Esophagus squamous epithelium (tissue), 5 donors: ENCODE measurements at places on chromosomes 7 and 10.

- H3K4me1 ChIP-seq = no peaks in the 10 kb centered on the region
- H3K36me3 ChIP-seq = no peaks in the 10 kb centered on the region
- DNase-seq = no peak
- no peak overlapping the region for H3K27ac ChIP-seq
- H3K27me3 ChIP-seq = no peaks in the 10 kb centered on the region
- H3K4me3 ChIP-seq = no peak overlapping the region
These were observed 177.9 kb downstream of the RNF133 start for GRCh38 chr7:122520971-122521555.

- no peaks in the 10 kb centered on the region for H3K27me3 ChIP-seq
- no peak for DNase-seq
These were observed 20.1 kb downstream of the IFIT3 start for GRCh38 chr10:89347701-89348457.

DNA sequence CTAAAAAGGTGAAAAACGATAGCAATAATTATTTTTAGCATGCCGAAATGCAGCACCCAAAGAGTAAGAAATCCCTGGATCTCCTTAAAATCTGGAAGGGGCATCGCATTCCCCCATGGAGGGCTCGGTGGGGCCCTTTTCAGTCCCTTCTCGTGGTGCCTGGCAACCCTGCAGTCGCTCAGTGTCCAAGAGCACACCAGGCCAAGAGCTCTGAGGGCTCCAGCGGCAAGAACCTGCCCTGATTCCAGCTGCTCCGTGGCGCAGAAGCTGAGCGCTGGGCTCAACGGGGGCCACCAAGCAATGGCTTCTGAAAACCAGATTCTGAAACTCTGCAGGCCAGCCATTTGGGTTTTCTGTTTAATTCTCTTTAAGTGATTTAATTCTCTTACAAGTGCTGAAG is 131.2 kb downstream of the PRKAG2 start:
- H3K36me3 ChIP-seq = peaks cover 13% of the 10 kb centered on the region
- DNase-seq = no peak
- H3K27ac ChIP-seq = no peak overlapping the region
- H3K27me3 ChIP-seq = no peaks in the 10 kb centered on the region

- no peak for DNase-seq
- no peaks in the 10 kb centered on the region for H3K36me3 ChIP-seq
- H3K27me3 ChIP-seq = no peaks in the 10 kb centered on the region
- peaks cover 13% of the 10 kb centered on the region for H3K4me1 ChIP-seq
These were observed 178.3 kb upstream of the ZMIZ1 start for GRCh38 chr10:78890506-78890905.

GRCh38 chr10:118594392-118595063 is 920 bp downstream of the PRLHR start:
- H3K27me3 ChIP-seq = peaks cover 26% of the 10 kb centered on the region
- H3K4me1 ChIP-seq = peaks cover 12% of the 10 kb centered on the region
- no peaks in the 10 kb centered on the region for H3K36me3 ChIP-seq
- DNase-seq = no peak

DNA sequence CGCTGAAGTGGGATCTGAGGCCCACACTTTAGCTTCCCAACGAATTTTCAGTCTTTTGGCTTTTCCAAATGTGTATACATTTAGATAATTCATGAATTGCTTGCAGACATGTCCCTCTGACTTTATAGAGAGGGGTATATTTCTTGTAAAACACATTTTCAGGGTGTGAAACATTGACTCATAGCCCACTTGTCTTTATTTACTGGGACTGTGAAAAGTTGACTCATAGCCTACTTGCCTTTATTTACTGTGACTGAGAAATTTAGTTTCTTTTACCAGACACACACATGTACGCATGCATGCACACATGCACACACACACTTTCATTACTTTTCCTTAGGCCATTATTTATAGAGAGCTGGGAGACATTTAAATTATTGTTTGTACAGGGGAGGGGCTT is 79.1 kb downstream of the VTI1A start:
- DNase-seq = no peak
- no peaks in the 10 kb centered on the region for H3K27me3 ChIP-seq
- no peaks in the 10 kb centered on the region for H3K4me1 ChIP-seq

GRCh38 chr10:123788981-123789380 is 102.6 kb downstream of the CPXM2 start:
- H3K4me3 ChIP-seq = no peak overlapping the region
- H3K27me3 ChIP-seq = no peaks in the 10 kb centered on the region
- H3K4me1 ChIP-seq = no peaks in the 10 kb centered on the region

GRCh38 chr10:115092258-115092554 is 959 bp upstream of the ATRNL1 start:
- H3K4me1 ChIP-seq = peaks cover 3% of the 10 kb centered on the region
- no peak overlapping the region for H3K27ac ChIP-seq
- no peaks in the 10 kb centered on the region for H3K36me3 ChIP-seq
- no peak for DNase-seq
- peaks cover 62% of the 10 kb centered on the region for H3K27me3 ChIP-seq
